ENCODE measurements at places on chromosomes 4 and X.

DNA sequence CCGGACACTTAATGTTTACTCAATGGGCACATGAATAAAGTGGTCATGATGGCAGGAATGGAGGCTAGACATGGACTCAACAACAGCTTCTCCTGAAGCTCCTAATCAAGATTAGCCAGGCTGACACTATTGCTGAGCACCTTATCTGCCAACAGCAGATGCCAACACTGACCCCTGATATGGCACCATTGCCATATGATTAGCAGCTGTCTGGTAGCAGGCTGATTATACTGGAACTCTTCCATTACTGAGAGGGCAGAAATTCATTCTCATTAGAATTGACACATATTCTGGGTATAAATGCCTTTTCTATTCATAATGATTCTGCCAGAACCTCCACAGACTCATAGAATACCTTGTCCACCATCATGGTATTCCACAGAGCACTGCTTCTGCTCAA, 18.4 kb upstream of the AFF1 start:
- H3K4me1 ChIP-seq, result peaks cover 8% of the 10 kb centered on the region
- H3K4me3 ChIP-seq, result no peak overlapping the region
- no peak for DNase-seq
- H3K27ac ChIP-seq, result no peak overlapping the region
- no peaks in the 10 kb centered on the region for H3K36me3 ChIP-seq

DNA sequence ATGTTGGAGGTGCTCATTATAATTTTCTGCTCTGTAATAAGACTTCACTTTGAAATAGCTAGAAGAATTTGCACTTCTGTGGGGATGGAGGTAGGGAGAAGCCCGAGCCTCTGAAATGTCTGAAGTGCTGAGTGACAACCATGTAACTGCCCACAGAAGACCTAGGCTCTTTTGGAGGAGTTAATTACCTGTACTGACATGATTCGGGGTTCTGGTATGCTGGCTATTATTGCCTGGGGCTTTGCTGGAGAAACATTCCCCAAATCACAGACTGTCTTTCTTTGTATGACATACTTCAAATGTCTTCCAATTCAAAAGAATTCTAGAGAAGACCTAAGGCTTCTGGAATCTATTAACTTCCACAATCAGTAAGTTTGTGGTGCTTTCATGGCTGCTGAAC, 211.2 kb upstream of the POF1B start:
- no peak overlapping the region for H3K4me3 ChIP-seq
- H3K27me3 ChIP-seq, result no peaks in the 10 kb centered on the region
- DNase-seq, result no peak
- H3K36me3 ChIP-seq, result no peaks in the 10 kb centered on the region
- no peak overlapping the region for H3K27ac ChIP-seq
- H3K4me1 ChIP-seq, result no peaks in the 10 kb centered on the region

- H3K4me1 ChIP-seq, result peaks cover 11% of the 10 kb centered on the region
- H3K27ac ChIP-seq, result peak overlapping the region; percentile 53
- H3K27me3 ChIP-seq, result peaks cover 10% of the 10 kb centered on the region
Observed at GRCh38 chr4:83536362-83537272, 709 bp downstream of the GPAT3 start.

DNA sequence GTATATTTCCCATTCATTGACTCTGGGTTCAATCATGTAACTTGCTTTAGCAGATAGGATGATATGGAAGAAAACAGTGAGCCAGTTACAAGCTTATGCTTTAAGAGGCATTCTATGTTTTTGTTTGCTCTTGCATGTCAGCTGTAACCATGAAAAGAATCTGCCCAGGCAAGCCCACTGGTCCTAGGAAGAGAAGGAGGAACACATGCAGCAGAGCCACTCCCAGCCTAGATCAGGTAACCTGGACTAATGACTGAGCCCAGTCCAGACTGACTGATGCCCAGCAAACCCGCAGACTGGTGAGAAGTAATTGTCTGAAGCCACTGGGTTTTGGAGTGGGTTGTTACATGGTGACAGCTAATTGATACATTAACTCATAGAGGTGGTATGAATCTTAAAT, 167.9 kb downstream of the COL4A6 start:
- H3K27me3 ChIP-seq, result peaks cover 2% of the 10 kb centered on the region
- H3K27ac ChIP-seq, result no peak overlapping the region

- no peaks in the 10 kb centered on the region for H3K27me3 ChIP-seq
- no peak overlapping the region for H3K27ac ChIP-seq
- H3K4me3 ChIP-seq, result no peak overlapping the region
- no peaks in the 10 kb centered on the region for H3K36me3 ChIP-seq
- DNase-seq, result no peak
- H3K4me1 ChIP-seq, result no peaks in the 10 kb centered on the region
Observed at GRCh38 chrX:140360284-140360683, 144.6 kb downstream of the SOX3 start.
